ENCODE measurements at places on chromosomes 2 and 18.

DNA sequence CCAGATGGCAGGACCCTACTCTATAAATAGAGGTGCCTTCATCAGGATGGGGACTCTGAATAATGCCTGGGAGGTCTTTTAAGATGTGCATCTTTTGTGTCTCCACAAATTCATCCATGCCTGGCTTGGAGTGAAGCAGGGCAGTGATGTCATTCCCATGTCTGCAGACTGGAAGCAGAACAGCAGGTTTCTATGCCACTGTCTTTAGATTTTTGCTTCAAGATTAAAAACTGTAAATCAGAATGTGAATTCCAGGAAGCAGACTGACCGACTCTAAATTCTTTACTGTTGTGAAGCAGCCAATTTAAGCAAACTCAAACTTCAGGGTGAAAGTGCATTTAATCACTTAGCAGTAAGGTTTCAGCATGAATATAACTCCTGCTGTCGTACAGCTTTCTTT is 159.3 kb downstream of the SCG2 start:
- DNase-seq: peak; percentile 12

DNA sequence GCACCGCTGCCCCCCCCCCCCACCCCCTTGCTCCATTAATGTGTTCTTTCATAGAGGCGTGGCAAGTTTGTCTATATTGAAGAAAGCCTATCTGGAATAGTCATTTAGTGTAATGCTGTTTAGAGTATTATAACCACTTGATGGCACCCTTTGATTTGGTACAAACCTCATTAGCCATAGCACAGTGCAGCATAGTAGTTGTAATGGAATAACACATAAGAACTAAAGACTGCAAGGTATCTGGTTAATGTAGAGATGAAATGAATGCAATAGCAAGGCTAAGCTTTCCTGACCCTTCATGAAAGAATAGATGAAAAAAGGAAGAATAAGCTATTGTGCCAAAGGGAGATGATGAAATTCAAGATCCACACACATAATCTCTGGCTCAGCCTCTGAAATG is 81.9 kb downstream of the EHBP1 start:
- peak; percentile 16 for DNase-seq

GRCh38 chr2:225889452-225889851 is 489.9 kb downstream of the NYAP2 start:
- peak; percentile 74 for DNase-seq

DNA sequence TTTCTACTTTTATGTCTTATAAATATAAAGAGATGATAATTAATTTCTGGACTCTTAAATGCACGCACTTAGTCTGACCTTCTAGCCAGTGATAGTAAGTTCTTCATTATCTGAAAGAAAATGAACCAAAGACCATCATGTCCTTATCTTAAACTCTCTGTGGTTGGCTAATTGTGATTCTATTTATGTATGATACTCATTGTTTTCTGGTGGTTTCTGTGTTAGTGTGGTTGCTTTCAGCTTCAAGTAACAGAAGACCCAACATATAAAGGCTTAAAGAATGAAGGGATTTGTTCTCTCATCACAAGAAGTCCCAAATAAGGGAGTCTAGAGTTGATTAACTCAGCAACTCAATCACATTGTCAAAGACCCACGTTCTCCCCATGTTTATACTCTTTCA is 225.2 kb upstream of the TANK start:
- no peak for DNase-seq

DNA sequence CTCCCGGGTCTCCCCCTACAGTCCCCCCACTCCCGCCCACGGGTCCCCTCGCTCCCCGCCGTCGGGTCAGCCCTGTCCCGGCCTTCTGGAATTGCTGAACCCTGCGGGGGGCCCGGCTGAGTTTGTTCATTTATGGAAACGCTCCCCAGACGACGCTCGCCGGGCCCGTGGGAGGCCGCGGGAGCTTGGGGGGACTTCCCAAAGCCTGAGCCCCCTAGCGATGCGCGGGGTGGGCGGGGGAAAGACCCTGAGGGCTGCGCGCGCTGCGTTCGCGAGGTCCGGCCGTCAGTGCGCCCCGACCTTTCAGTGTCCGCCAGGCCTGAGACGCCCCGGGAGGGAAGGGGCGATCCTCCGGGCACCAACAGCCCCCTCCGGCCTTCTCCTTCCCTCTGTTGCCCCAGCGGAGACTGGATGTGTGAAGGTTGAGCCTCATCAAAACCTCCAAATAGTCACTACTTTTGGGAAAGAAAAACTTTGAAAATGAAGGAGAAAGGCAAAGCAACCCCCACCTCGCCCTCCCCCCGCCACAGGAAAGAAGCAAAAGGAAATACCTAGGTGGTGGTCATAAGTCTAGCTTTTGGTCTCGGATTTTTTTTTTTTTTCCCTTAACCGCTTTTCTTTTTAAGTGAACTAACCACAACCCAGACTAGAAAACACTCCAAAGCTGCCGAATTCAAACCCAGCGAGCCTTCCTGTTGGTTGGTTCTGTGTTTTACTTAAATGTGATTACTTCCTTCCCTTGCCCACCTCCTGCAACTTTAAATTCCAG is 509 bp upstream of the CYS1 start:
- no peak for DNase-seq

GRCh38 chr2:54247115-54247514 is 8.9 kb downstream of the TSPYL6 start:
- no peak for DNase-seq

DNA sequence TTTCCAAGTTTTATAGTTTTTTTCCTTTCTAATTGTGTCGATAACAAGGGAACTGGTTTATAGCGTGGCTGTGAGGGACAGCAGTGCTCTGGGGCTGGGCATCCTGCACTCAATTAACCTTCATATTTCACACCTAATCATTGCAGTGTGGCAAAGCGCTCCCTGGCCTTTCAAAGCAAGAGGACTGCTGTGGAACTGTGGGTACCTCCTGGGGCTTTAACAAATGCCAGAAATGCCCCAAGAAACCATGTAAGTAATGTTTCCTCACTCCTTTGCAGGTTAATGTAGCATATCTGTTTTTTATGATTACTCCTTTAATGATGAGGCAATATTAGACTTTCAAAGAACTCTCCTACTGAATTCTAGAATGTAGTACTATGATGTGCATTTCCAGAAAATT is 259.0 kb upstream of the RASGRP3 start:
- no peak for DNase-seq

GRCh38 chr2:154974041-154974440 is 275.5 kb downstream of the KCNJ3 start:
- no peak for DNase-seq

DNA sequence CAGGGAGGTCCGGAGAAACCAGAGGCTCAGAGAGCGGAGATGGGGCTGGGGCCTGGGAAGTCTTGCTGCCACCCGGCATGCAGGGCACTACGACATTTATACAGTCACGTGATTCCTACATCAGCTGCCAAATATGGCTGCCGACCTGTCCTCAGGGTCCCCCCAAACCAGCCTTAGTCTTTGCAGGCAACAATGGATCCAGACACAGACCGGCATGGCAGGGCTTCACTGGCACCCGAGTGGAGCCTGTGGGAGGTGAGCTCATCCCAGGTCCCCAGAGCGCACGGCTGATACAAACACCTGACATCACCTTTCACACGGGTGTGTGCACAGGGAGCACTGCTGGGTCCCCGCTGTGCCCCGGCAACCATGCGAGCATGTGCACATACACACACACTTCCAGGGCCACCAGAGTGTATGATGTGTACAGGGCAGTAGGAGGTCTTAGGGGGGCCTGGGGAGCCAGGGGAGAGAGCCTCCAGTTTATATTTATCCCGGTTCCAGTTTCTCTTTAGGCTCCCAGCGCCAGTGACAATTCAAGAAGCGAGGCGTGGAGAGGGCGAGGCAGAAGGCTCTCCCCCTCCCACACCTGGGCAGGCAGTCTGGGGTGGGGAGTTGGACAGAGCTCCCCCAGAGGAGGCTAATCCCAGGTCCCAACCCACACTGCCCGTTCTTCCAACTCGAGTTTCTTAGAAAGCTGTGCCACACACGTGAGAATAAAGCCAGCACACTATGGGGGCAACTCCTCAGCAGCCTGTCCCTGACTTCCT is 2.7 kb downstream of the SEMA4C start:
- no peak for DNase-seq

- no peak for DNase-seq
Measured at GRCh38 chr2:96090196-96090926, 26.0 kb downstream of the ADRA2B start.

DNA sequence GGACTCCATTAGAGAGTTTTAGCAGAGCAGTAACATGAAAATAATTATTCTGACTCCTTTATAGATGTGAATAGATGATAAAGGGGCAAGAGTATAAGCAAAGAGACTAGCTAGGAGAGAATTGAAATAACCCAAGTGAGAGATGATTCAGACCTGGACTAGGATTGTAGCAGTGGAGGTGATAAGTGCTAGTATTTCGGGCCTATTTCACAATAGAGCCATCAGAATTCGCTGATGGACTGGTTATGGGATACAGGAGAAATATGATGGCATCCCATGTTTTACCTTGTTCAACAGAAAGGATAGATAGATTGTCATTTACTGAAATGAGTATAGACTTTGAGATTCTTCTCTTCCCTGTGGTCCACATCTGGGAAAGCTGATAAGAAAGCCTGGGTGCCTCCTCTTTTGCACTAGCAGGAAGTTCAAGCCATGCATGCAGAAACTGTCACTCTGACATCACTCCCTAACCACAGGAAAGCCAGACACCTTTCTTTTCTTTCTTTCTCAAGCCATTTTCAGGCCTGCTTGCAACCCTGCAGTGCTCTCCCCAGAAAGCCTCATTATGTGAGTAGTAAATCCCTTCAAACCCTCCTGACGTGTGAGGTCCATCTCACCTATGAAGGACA is 25.3 kb downstream of the DYNAP start:
- no peak for DNase-seq

- DNase-seq: no peak
Measured at GRCh38 chr2:65586516-65586915, 154.1 kb upstream of the SPRED2 start.

- no peak for DNase-seq
Measured at GRCh38 chr2:229520691-229521096, 193.7 kb downstream of the DNER start.

DNA sequence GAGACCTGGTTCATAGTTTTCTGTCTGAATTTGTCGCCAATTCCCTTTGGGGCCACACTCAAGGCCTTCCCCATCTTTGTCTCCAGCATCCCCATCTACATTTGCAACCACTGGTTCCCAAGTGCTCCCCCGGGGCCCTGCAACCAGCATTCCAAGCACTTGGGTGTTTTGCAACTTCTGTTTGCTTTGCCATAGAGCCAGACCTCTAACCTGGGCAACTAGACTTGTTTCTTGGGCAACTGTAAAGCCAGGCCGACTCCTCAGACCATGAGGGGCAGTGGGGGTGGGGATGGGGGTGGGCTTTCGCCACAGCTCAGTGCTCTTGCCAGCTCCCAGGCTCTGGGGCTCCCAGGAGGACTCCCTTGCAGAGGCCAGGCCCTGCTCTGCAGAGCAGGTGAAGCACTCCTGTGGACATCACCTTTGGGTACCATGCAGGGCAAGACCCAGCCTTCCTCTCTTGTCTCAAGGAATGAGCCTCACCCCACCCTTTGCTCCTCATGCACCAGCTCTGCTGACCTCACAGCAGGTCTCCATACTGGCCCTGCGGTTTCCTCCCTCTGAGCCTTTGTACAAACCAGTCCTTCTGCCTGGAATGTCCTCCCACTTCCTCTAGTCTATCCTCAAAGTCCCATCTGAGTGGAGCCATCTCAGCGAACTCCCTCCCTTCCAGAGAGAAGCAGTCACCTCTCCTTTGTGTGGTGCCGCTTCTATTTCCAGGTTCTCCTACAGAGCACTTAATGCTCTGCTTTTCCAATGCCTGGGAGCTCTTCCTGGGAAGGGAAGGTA is 126.7 kb upstream of the MYCN start:
- no peak for DNase-seq

DNA sequence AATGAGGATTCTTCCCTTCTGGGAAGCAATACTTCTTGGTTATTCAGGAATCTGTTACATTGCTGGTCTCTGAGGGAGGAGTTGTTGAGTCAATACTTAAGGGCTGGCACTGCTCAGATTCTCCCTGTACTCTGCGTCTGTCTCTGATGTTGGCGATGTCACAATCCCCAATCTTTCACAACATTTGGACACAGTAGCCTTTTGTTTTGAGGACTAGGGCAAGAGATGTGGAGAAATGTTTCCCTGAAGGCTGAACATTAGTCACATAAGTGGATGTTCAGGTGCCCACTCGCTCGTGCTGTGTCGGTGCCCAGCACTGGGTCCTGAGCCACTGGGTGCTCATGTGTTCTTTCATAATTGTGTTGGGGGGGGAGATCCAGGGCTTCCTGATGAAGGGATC is 55.0 kb downstream of the MAPK4 start:
- no peak for DNase-seq

GRCh38 chr2:231479455-231479854 is 15.2 kb upstream of the NCL start:
- no peak for DNase-seq

GRCh38 chr2:177256026-177256425 is 8.5 kb downstream of the NFE2L2 start:
- DNase-seq: no peak

GRCh38 chr2:212549463-212549862 is 10.9 kb upstream of the ERBB4 start:
- no peak for DNase-seq
